ENCODE measurements at places on chromosomes 1 and 21.

GRCh38 chr1:154959426-154959780, 2.2 kb downstream of the PYGO2 start:
- no peak for DNase-seq

DNA sequence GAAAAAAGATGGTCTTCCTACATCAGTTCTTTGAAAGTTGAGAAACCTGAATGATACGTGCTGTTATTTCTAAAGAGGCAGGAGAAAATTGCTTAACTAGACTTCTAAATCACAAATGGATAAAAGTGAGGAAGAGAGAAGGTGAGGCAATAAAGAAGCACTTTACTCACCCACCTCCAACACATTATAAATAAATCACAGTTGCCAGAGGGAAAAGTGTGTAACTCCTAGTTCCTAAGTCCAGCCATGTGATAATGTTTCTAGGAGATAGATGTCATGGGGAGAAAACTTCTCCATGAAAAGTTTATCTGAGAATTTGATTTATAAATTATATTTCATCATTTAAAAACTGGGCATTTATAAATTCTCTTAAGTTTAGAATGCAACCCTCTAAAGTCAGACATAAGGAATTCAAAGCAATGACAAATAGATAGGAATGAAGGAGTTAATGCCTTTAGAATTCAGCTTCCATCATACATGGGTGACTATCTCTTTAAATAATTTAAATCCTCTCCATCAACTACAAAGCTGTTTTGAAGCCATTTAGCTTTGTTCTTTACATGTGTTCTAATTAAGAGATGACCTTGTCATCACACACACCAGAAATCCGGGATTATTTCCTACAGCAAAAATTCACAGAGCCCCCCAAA, 60.0 kb downstream of the NRIP1 start:
- no peak for DNase-seq

- no peak for DNase-seq
Observed at GRCh38 chr1:155009221-155009711, 6.7 kb downstream of the ZBTB7B start.

GRCh38 chr1:172470149-172470548, 26.3 kb upstream of the PIGC start:
- no peak for DNase-seq

DNA sequence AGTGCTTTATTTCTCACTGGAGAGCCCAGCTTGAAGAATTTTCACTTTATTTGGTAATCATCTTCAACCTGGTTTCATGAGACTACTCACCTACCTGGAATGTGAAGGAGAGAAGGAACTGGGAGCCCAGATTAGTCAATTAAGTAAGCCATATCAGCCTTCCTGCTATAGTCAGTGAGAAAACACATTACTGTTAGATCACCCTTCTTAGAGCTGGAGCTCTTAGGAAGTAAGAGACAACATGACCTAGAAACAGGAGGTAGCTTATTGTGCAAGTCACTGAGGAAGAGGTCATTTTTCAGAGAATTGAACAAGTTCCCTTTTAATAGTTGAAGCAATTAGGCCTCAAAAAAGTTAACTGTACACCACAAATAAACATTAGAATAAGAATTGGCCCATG, 49.2 kb upstream of the TEKT2 start:
- no peak for DNase-seq

DNA sequence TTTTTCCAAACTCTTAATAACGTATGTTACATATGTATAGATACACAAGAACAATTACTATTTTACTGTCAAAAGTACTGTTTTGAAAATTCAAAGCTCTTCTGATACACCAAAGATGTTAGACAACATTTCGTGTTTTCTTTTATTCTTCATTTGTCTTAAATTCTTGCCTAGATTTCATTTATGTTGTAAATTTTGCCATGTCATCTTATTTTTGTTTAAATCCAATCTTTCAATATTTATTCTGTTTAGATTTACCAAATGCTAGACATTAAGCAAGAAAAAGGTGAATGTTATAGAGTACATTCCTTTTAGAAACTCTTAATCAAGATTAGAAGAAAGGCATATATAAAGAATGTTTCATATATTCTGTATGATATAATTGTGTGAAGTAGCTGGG, 876.9 kb downstream of the KCNT2 start:
- DNase-seq = no peak

- DNase-seq = no peak
Observed at GRCh38 chr1:61428146-61428545, 296.8 kb downstream of the TM2D1 start.

DNA sequence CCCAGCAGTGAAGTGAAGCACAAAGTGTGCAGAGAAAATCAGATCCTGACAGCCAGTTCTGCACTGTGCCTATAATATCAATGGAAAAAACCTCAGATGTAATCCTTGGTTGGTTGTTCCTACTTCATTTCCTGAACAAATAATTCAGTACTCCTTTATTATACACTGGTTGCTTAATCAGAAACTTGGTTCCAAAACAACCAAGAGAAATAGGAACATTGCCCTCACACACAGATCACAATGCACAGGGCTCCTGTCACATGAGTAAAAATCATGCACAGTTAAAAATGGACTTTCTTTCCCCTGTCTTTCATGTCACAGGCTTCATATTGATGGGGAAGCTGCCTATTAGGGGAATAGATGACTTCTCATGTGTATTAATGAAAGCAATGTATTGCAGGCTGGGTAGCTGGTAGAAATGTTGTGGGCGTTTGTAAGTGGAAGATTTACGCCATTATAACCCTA, 9.7 kb downstream of the DNASE2B start:
- no peak for DNase-seq

DNA sequence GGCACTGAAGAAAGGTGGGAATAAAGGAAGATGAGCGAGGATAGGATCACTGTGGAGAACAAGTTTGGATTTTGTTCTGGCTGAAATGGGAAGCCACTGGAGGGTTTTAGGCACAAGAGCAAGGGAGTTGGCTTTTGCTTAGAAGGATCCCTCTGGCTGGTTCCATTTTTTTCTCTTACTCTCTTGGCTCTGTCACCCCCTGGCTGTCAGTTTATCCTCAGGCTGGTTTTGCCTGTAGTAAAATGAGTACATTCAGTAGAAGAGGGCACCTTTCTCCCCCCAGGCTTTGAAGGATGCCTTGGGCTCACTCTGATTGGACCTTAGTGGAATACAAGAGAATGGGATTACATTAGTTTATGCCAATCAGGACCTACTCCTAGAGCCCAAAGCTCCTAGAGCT, 17.1 kb downstream of the CACHD1 start:
- no peak for DNase-seq

DNA sequence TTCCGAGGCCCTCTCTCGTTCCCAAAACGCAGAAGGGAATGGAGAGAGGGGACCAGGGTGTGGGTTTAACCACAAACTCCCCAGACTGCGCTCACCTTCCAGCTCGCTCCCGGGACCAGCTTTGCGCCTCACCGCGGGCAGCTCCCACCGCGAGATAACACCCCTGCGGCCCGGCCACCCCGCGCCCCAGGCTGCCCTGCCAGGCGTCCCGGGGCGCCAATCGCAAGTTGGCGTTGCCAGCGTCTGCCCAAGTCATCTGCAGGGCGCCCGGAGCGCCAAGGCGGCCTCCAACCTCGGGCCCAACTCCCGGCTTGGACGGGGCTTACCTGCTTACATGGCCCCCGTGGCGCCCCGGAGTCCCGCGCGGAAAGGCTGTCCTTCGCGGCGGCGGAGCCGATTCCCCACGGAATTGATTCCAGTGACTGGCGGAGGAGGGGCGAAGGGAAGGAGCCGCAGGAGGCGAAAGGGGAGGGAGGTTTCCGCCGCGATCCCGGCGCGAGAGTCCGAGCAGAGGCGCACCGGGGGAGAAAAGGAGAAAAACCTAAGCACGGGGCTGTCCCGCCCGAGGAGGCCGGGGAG, 456 bp downstream of the PTPN14 start:
- DNase-seq = no peak

- no peak for DNase-seq
Observed at GRCh38 chr1:93033785-93034184, 45.3 kb upstream of the MTF2 start.

DNA sequence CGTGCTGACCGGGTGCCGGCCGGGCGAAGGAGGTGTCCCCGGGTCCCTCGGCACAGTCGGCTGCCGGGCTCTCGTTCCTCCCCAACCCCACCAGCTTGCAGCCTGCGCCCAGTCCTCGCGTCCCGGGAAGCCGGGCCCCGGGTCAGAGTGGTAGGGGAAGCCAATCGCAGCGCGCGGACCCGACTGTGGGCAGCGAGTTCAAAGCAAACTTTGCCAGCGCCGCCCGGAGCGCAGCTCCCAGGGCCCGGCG, 328 bp downstream of the MYCL start:
- no peak for DNase-seq

DNA sequence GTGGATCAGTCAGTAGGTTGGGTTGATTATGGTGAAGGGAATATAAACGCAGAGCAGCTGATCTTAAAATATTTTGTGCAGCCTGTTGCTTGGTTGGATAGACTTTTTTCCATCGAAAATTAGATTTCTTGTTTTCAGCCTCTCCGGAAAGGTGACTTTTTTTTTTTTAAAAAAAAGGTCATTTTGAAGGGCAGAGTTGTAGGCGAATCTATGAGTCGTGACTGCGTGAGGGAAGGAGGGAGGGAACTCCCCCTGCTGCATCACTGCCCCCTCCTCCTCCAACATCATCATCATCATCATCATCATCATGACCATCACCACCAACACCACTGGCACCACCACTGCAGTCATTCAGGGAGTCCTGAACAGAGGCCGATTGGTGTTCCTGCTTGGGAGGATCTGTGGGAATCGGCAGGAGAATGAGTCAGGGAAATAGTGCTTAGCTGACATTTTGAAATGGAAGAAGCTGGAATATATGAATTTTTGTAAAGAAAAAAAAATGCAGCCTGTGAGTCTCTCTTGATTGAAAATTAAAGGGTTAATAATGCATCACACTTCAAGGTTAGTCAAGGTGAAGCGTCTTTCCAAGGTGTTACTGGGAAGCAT, 1.2 kb downstream of the ATP1B1 start:
- no peak for DNase-seq

DNA sequence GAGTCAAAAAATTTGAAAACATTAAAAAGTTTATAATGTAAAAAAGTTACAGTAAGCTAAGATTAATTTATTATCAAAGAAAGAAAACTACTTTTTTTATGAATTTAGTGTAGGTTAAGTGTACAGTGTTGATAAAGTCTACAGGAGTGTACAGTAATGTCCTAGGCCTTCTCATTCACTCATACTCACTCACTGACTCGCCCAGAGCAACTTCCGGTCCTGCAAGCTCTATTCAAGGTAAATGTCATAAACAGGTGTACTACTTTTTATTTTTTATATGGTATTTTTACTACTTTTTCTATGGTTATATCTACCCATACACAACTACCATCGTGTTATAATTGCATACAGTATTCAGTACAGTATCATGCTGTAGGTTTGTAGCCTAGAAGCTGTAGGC, 49.6 kb downstream of the TBX19 start:
- DNase-seq = no peak

DNA sequence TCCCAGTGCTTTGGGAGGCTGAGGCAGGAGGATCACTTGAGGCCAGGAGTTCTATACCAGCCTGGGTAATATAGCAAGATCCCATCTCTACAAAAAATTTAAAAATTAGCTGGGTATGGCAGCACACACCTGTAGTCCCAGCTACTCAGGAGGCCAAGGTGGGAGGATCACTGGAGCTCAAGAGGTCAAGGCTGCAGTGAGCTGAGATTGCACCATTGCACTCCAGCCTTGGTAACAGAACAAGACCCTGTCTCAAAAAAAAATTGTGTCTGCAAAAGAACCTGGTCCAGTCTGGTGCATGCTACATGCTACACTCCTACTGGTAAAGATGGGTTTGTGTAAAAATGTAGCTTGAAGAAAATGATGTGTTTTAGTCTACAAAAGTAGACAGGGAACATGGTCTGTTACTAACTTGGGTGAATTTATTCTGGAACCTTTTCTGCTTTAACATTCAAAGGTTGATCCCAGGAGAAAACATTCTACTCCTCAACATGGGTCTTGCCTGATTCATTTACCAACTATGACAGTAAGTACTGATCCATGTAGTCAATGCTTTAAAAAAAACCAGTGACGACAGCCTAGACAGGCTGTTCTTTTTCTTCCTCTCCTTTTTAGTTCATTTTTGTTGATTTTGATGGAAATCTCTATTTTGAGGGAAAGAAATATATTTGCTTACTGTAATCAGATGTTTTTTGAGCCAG, 32.7 kb upstream of the ENAH start:
- no peak for DNase-seq

- no peak for DNase-seq
Observed at GRCh38 chr1:223832637-223832943, 13.2 kb downstream of the TP53BP2 start.

GRCh38 chr1:54160351-54160750, 7.6 kb upstream of the CDCP2 start:
- no peak for DNase-seq

DNA sequence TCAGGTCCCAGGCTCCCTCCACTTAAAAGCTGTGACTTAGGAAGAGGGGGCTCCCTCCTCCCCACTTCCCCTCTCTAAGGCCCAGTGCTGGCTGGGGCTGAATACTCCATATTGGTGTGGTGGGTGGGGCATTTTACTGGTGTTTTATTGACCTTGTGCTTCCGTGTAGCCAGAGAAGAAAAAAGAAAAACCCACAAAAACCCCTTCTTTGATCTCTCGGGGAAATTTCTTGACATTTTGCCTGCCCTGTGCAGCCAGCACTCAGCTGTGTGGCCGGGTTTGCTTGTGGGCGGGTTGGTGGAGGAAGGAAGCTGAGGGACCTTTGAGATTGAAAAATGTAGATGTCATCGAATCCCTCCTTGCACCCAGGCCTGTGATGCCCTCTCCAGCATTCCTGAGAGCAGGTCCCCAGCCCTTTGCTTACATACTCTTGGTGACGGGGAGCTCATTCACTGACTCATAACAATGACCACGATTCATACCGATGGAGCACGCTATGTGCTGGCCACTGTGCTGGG, 24.8 kb downstream of the TNFRSF8 start:
- DNase-seq = no peak

DNA sequence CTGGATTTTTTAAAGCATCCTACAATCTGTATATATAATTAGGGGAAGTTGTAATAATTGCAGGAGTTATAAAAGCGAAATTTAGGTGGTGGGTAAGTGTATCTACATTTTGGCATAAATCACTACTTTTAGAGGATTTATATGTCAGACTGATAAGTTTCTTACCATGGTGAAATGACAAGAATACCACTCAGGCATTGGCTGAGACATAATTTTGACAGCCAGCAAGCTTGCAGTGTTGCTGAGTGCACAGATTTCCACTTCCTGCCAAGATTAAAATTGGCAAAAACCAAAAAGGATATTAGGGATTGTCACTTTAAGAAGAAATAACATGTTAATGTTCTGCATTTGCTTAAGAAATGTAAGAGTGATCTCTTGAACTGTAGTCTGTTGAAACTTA, 28.2 kb downstream of the NFIA start:
- DNase-seq = no peak

DNA sequence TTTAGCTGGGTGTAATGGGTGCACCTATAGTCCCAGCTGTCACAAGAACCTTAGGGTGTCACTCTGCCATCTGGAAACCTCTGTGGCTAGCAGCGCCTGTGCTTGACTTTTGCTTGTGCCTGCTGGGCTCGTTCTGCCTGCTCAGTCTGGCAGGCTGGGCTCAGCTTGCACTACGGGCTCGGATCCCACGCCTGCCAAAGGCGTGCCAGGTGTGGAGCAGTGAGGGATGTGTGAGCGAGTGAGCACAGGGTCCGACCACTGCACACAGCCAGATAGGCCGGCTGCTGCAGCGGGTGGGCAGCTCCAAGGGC, 2.8 kb upstream of the LSM10 start:
- DNase-seq = no peak
